ENCODE measurements at places on chromosomes 7 and 10. TPM values are rescaled to one million over a fixed set of nuclear protein-coding genes. Genes with fewer than 3 reads are reported as not detected.

The MMP21 gene
- 0.41 TPM for total RNA-seq

GRCh38 chr10:131737543-131738395 is 163.0 kb upstream of the PPP2R2D start:
- DNase-seq, result no peak

DNA sequence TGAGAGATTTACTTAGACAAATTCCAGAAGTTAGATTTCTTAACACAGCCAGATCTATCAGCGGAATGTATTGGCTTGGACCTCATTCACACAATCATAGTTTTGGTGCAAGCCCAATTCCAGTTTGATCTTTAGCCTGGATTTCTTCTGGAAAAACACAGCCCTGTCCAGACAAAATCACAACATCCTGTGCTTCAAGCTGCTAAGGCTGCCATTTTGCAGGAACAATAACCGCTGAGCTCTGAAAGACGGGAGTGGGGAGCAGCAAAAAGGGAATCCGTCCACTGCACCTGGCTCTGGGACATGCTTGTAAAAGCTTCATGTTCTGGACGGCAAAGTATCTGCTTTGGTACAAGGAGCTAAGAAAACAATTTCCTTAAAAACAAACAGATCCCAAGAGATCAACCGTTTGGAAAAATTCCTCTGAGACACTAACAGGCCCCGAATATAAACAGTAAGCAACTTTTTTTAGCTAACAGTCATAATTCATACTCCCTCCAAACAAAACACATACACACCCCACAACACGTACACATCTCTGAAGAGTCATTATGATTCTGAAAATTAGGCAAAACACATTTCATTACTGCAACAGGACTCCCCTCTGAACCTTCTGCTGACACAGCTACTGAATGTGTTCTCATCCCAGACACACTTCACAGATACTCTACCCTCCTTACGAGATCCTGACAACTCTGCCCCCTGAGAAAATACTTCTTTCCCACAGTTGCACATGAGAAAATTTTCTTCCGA is 32.4 kb downstream of the ITIH5 start:
- peak; percentile 81 for DNase-seq

DNA sequence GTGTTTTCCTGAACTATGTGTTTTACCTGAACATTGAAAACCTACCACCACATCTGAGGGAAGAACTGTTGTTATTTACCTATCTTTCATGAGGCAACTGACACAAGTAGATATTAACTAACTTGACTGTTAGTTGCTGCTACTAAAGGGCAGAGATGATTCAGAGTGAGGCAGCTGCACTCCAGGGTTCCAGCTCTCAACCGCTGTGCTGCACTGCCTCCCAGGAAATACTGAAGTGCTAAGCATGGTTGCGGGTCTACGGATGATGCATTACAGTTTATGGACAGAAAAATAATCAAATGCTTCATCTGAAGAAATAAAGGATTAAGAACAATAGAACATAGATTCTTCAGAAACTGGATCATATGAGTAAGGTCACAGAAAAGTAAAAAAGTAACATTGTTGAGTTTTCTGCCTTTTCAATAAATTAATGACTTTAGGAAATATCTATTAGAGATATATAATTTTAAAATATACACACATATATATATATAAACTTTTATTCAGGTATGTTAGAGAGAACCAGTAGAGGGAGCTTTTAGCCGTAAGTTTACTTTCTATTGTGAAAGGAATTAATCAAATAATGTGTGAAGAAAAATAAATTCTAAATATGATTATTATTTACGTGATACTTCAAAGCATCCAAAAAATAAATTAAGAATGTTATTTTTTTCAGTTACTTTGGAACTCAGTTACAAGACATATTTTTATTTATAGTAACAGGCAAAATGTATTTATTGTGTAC is 620.0 kb downstream of the CNTNAP2 start:
- no peak for DNase-seq

- DNase-seq, result no peak
These were observed 101.2 kb downstream of the ARL4A start for GRCh38 chr7:12788591-12788990.

DNA sequence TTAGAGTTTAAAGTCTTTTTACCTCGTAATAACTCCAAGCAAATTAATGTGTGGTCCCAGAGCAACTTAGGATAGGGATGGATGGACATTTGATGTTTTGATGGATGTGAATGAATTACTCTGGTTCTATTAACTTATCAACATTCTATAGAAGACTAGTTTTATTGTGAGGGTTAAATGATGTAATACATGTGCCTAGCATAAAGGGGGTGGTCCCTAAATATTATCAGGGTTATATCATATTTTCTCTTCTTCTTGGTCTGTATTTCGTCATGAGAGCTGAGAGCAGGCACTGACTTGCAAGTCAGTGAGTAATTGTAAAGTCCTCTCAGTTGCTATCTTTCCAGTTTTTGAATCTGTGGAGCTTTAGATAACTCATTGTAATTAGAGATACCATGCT is 219.3 kb downstream of the GATA3 start:
- DNase-seq, result no peak

DNA sequence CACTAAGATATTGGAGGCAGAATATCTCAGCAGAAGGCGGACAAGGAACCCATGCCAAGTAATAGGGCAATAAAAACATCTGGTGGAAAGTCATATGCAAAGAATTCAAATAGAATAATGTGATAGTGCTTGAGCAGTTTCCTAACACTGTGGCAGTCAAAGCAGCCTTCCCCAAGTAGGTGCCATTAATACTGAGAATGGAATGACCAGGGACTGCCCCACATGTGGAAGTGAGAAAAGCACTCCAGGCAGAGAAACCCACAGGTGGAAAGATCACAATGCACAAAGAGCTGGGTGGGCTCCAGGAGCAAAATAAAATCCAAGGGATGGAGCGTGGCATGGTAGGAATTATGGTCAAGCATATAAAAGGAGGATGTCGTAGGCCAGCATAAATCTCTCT is 64.4 kb upstream of the NME8 start:
- DNase-seq, result no peak

DNA sequence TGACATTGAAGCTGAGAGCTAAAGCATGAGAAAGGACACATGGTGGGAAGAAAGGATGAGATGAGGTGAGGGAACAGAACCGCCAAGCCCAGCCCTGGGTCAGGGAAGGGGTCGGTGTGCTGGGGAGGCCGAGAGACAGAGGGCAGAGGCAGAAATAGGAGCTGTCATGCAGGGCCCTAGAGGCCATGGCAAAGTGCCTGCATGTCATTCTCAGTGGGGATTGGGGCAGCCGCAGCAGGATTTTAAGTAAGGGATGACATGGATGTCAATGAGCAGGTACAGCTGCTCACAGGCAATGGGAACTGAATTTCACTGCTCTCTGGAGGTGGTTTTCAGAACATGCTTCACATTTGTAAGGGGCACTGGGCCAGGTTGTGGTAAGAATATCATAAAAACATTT is 227.4 kb downstream of the RAB11FIP2 start:
- peak; percentile 33 for DNase-seq

DNA sequence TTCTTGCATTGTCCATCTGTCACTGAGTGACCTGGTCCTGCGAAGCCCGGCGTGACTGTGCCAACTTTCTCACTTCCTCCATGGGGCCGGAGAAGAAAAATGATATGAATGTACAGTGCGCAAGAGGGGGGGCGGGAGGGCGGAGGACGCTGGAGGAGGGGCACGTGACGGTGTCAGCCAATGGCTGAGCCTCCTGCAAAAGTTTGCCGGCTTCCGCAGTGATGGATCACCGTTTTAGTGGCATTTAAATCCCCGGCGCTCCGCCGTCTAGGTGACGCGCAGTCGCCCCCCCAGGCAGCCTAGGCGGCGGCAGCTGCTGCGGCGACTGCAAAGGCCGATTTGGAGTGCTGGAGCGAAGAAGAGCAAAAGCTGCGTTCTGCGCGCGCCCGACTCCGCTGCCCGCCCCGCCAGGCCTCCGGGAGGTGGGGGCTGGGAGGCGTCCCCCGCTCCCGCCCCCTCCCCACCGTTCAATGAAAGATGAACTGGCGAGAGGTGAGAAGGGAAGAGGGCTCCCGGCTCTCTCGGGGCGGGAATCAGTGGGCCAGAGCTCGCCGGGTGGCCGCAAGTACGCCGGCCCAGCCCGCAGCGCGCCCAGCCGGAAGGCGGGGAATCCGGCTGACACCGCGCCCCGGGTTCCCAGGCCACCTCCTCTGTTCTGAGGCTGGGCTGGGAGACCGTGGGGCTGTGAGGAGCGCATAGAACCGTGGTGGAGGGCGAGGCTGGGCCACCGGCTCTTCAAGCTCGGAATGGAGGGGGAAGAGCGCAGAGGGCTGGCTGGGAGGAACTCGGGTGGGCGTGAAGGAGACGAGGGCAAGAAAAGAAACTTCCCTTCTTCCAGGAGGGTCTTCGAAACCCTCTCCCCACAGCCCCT is at the start of gene HOXA1:
TSS of gene HOXA1 (minus strand) at position 104 of the 871 bp plus-strand sequence. CDS start at position 16, 88 bp downstream.
- peak; percentile 85 for DNase-seq

- DNase-seq, result no peak
These were observed 106.1 kb downstream of the PRKCQ start for GRCh38 chr10:6473901-6474370.

The COG5 gene
- total RNA-seq, result 99.0 TPM

The GIMAP6 gene
- 20.9 TPM for total RNA-seq

All from tongue (tissue), 3 donors.